ENCODE measurements at places on chromosomes 5 and 9.

DNA sequence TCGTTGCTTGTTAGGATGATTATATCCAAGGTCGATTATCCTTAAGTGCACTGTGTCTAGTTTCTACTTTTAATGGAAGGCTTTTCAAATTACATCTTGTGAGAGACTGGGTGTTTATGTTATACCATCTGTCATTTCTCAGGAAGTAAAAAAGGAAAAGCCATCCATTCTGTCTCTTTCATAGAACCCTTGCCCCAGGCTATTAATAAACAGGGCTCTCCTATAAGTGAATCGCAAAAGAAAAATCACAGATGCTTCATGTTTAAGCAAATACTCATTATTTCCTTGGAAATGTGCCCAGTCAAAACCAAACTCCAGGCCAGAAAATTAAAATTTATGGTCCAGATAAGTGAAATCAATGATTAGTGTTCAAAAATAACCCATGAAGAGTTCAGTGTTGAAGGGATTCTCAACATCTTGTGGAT, 58.1 kb downstream of the STARD4 start:
- DNase-seq = no peak

DNA sequence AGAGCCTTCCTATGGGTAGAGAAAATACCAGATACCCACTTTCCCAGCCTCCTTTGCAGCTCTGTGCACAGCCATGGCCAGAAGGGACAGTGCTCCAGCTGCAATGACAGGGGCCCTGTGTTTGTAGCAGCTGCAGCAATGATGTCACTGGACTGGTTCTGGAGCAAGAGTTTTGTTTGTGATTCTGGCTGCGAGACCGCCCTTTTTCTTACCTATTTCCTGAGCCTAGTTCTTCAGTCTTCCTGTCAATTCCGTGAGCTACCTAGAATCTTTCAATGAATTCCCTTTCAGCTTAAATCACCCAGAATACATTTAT, 10.0 kb upstream of the BOD1 start:
- no peak for DNase-seq

DNA sequence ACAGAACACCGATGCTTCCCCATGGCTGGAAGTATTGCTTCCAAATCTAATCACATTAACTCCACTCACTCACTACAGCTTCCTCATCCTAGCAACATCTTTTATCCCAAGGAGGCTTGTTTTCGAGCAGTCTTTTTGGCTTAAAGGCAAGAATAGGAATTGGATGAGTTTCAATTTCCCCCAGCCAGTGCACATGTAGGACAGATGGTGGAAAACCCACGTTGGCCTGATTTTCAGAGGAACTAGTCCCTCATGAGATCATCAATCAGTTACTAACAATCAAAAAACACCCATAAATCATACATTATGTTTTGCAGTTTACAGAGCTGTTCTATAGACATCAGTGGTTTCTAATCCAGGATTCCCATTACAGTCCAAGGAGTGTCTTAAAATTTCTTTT, 48.5 kb upstream of the AGXT2 start:
- no peak for DNase-seq

DNA sequence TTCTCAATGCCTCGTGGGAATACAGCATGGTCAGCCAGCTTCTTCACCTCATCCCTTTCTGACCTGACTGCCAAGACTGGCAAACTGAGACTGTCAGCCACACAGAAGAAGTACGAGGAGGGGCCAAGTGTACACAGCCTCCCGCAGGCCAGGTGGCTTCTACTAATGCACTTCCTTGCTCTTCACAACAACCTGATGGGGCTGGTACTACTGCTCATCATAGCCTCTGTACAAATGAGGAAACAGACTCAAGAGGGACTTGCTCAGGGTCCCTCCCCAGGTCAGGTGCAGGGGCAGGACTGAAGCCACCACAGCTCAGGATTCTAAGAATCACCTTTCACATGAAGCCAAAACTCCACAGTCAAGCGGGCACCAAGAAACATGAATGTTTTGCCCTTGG, 21.3 kb downstream of the NIPAL4 start:
- no peak for DNase-seq

All from MG63 (cell line).